NCI-H2081 (cell line): ENCODE measurements at places on chromosomes 12 and 14.

- DNase-seq: no peak
Observed at GRCh38 chr12:109944561-109945359, 44.7 kb downstream of the TCHP start.

- DNase-seq: no peak
Observed at GRCh38 chr14:74763803-74764531, 851 bp downstream of the YLPM1 start.

GRCh38 chr12:30622509-30622908 is 73.2 kb downstream of the IPO8 start:
- no peak for DNase-seq

- DNase-seq: no peak
Observed at GRCh38 chr12:21476949-21477348, 24.5 kb downstream of the RECQL start.
